ACHN (cell line): ENCODE measurements at places on chromosomes 2 and 18.
A peak's percentile ranks its signal among the peaks of the same experiment; 100 is the strongest.

- no peak for DNase-seq
Measured at GRCh38 chr2:226869371-226869770, 33.5 kb downstream of the RHBDD1 start.

- DNase-seq, result peak; percentile 67
Measured at GRCh38 chr2:74554820-74555531, 456 bp downstream of the DOK1 start.

DNA sequence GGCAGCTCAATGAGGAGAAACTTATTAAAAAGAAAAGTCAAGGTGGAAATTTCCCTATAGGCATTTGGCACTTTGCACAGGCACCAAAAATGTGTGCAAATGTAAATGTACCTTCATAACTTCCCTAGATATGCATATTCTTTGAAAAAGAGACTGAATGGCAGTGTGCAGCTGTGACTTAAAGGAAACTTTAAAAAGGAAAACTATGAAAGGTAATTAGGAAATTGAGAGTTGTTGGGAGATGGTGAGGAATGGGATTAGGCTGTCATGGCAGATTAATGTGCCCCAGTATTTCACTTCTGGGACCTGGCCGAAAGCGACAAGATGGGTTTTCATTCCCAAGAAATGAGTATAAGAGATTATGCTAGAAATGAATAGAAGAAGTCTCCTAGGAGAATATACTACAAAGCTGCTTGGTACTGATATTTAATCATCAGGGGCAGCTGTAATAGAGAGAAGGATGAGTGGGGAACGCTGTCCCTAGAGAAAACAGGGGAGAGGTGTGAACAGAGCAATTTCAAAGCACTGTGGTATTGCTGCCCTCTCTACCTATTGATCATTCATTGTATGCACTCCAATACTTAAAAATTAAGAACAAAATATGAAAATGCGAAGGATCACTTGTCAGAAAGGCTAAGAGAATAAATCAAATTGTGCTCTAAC, 313.1 kb downstream of the AGPS start:
- no peak for DNase-seq

GRCh38 chr2:178527592-178527991, 47.3 kb downstream of the PLEKHA3 start:
- no peak for DNase-seq

- no peak for DNase-seq
Measured at GRCh38 chr2:98829581-98830270, 98.8 kb upstream of the MGAT4A start.

GRCh38 chr2:102129951-102130646, 12.4 kb upstream of the IL1R1 start:
- no peak for DNase-seq

GRCh38 chr18:23822590-23823385, 133.5 kb downstream of the LAMA3 start:
- peak; percentile 89 for DNase-seq

DNA sequence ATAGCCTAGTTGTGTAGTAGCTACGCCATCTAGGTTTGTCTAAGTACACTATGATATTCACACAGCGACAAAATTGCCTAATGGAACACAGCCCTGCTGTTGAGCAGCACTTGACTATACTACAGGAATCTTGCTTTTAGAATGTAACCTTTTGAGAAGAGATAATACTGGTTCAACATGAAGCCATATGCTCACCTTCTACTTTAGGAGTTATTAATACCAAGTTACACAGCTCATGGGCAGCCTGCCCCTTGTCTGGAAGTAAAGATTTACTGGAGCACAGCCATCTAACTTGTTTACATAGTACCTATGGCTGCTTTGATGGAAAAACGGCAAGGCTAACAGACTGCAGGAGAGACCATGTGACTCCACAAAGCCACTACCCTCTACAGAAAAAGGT, 174.8 kb downstream of the DYM start:
- DNase-seq, result no peak

- DNase-seq, result no peak
Measured at GRCh38 chr2:240958366-240959213, 39.8 kb upstream of the SNED1 start.

DNA sequence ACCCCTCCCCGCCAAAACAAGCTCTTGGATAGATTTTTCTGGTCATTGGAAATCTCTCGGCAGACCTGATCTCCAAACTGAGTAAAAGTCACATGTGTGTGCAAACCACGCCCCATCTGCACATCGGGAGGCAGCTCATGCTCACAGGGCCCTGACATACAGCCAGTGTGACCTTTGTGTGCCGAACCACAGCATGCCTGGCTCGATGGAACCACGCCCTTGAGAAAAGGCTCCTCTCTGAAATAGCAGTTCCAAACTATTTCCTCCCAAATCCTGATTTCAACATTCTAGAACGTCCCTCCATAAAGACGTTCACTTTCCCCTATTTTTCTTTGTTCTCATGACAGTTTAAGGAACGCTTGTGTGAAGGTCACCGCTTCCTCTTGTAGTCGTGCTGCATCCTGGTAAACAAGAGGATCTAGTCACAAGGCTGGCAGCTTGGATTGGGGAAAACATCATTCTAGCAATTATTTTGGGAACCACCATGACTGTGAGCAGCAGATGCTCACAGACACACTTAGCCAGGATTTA, 59.3 kb upstream of the MAP4K4 start:
- no peak for DNase-seq

GRCh38 chr18:10414293-10414842, 40.1 kb upstream of the APCDD1 start:
- DNase-seq, result no peak

DNA sequence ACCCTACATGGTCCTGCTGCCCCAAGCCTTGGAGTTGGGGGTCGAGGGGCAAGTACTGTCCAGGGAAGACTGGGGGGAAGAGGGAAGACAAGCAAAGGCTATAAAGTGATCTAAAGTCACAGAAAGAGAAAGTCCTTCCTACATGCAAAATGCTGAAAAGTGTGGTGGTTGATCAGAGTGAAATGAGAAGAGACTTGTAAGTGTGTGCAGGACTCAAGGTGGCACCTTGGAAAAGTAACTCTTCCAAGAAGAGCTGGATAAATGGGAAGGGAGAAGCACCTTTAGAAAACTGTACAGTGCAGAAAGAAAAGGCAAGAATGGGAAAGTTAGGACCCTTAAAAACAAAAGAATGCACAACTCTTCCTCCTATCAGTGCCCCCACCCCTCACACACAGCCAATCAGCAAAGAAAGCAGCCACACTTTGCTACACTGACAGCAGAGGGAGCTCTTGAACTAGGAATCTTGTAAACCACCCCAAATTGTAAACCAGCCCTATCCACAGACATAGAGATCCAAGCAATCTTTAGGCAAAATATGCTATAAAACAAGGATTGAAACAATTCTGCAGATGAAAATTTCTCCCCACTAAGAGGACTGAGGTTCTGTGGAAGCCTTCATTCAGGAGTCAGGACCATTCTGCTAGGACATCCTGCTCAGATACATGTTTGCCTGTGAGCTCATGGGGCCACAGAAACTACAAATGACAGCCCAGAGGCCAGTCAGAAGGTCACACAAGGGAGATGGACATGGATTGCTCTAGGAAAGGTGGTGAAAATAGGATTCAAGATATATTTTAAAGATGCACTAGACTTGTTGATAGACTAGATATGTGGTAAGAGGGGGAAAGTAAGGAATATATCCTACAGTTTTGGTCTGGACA, 146.4 kb downstream of the FTCDNL1 start:
- DNase-seq, result peak; percentile 48

DNA sequence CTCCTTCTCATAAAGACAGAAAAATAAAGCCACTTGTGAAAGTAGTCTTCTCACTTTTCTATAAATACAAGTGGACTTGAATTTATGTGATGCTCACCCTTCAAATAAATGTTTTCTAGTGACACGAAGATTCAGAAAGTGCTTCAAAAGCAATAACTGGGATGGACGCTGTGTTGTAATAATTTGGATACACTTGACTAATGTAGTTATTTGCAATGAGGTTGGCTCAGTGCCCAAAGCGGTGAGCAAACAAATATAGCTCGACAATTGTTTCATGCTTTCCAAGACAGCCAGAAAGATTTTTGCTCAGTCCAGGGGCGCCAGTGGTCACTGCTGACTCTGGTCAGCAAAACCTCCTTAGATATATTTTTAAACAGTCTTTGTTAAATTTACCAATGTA, 278.6 kb upstream of the KLHL14 start:
- no peak for DNase-seq

DNA sequence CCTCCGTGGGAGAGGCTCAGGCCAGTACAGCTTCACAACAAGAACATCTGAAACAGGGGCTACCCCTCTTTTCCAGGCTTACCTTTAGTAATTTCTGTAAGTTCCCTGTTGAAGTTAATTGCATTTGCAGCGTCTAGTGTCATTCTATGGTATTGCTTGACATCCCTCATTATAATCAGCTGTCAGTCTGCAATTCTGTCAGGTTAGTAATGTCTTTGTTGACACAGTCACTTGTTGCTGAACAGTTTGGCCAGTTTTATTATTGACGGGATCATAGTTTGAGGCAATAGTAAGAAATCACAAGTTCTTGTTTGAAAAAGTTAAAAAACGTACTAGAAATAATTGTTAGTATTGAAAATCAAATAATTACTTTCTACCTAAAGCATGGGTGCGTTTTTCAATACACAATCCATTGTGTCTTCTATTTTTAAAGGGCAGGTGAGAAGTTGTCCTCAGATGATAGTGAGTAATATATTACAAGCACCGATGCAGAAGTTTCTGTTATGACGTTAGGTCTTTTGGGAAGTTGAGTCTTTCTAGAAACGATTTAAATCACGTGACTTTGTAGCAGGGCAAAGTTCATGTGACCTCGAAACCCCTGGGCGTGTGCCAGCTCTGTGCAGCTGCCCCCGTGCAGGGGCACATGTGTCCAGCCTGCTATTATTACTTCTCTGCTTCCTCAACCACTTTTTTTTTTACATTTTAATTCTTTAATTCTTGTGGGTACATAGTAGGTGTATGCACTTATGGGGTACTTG, 49.5 kb upstream of the MBP start:
- DNase-seq, result no peak

DNA sequence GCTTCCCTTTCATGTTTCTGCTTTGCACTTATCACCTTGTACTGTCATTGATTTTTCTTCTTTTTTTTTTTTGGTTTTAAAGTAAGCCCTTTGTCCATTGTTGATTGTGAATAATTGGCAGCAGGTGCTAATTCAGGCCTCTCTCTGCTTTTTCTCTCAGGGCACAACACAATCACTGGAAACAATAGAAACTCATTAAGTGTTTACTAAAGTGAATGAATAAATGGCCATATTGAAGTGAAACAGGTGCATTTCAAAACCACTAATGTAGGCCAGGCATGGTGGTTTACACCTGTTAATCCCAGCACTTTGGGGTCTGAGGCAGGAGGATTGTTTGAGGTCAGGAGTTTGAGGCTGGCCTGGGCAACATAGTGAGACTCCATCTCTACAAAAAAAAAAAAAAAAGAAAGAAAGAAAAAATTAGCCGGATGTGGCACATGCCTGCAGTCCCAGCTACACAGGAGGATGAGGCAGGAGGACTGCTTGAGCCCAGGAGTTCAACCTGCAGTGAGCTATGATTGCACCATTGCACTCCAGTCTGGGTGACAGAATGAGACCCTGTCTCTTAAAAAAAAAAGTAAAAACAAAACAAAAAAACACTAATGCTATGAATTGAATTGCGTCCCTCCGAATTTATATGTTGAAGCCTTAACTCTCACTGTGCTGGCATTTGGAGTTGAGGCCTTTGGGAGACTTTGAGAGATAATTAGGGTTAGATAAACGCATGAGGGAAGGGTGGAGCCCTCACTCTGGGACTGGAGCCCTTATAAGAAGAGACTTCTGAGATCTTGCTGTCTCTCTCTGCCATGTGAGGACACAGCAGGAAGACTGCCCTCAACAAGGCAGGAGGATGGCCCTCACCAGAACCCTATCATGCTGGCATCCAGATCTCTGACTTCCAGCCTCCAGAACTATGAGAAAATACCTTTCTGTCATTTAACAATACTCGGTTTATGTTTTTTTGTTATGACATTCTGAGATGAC, 19.9 kb downstream of the SLC38A11 start:
- no peak for DNase-seq

DNA sequence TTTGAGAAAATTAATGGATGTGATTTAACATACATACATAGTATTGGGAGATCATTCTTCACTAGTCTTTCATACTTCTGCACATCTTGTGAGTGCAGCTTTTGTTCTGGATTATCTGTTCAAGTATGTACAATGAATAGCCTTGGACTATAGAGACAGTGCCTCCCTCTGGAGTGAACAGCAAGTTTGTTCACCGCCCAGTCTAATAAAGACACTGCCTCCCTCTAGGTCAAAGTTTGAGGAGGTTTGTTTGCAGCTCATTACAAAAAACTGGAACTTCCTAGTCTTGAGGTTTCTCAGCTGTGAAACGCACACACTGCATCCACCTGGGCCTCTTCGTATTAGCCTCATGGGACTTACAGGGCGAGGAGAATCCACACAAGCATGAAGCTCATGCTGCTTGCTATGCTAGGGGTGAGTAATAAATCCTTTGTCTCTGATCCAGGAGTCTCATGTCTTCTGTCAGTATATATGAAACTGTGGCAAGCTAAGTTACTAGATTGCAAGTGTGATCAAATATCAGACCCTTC, 26.0 kb upstream of the LAPTM4A start:
- DNase-seq, result no peak
